ENCODE measurements at places on chromosomes 1 and 21.

GRCh38 chr1:79497193-79497773 is 490.8 kb upstream of the ADGRL4 start:
- DNase-seq, result peak; percentile 56

- no peak for DNase-seq
Measured at GRCh38 chr1:119975006-119975405, 78.7 kb upstream of the ADAM30 start.

- peak; percentile 90 for DNase-seq
Measured at GRCh38 chr1:31760471-31761470, 3.4 kb downstream of the ADGRB2 start.

DNA sequence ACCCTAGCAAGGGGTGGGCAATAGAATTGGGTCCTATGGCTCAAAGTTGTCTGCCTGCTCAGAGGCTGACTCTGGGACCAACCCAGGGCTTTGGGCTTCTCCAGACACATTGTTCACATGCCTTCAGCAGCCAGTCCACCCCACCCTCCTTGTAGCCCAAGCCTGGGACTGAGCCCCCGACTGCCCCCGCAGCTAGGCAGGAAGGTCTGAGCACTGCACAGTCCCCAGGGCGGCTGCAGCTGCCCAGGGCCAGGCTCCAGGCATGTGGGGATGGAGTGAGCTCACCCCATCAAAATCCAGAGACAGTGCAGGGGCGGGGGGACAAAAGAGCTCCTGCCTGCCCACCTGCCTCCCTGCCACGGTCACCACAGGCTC is 35.6 kb downstream of the HSPG2 start:
- no peak for DNase-seq

- DNase-seq, result no peak
Measured at GRCh38 chr1:15212216-15212953, 34.6 kb upstream of the FHAD1 start.

GRCh38 chr1:66617362-66618184 is 83.6 kb downstream of the SGIP1 start:
- DNase-seq, result no peak

DNA sequence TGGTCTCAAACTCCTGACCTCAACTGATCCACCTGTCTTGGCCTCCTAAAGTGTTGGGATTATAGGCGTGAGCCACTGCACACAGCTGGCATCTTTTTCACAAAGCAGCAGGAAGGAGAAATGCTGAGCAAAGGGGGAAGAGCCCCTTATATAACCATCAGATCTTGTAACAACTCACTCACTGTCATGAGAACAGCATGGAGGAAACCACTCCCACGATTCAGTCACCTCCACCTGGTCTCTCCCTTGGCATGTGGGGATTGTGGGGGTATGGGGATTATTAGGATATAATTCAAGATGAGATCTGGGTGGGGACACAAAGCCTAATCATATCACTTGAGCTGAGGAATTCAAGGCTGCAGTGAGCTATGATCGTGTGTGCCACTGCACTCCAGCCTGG is 3.0 kb upstream of the MFSD2A start:
- no peak for DNase-seq

GRCh38 chr1:5427026-5427613 is 565.1 kb downstream of the NPHP4 start:
- no peak for DNase-seq

DNA sequence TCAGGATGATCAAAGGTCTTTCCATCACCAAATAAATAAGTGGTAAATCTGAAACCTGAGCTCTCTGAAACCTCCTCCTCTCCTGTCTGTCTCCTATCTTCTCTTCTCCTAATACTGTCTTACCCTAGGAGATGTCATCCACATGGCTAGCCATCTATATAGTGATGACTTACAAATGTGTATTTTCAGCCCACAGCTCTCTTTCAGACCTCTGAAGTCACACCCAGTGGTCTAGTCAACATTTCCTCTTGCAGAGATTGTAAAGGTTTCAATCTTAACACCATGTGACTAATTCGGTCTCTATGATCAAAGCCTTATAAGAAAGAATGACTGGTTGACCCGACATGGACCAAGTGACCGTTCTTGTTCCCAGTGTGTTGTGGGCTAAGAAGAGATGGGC is 63.1 kb upstream of the DPT start:
- DNase-seq, result no peak

- no peak for DNase-seq
Measured at GRCh38 chr1:28512058-28512611, 6.3 kb downstream of the RCC1 start.

DNA sequence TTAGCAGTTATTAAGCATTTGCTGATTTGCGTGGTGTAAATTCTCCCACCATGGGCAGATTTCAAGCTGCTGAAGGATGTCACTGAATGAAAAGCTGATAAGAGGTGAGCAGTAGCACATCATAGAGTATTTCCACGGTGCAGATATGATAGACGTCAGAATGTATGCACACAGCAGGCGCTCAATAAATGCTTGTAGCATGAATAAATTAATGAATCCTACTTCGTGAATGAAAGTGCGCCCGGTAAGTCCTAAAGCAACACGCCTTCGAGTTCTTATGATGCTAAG is 510 bp upstream of the UBIAD1 start:
- no peak for DNase-seq

- DNase-seq, result no peak
Measured at GRCh38 chr1:204904228-204904810, 33.7 kb downstream of the NFASC start.

- DNase-seq, result no peak
Measured at GRCh38 chr21:41431788-41432548, 5.9 kb downstream of the MX1 start.

DNA sequence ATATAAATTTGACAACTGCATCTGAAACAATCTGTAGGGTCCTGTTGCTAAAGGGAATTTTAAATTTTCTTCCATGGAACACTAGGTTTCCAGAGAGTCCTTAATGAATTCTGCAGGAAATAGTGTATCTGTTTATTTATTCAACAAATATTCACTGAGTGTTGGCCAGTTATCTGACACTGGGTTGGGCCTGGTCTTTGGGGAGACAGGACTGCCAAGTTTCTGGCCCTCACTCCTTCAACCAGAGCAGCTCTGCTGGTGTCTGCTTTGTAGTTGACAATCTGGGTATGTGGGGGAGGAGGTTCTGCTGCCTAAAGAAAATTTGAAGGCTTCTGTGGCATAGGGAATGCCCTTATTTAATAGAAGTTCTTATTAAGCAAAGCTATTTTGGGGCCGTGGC is 26.1 kb upstream of the HUNK start:
- no peak for DNase-seq

DNA sequence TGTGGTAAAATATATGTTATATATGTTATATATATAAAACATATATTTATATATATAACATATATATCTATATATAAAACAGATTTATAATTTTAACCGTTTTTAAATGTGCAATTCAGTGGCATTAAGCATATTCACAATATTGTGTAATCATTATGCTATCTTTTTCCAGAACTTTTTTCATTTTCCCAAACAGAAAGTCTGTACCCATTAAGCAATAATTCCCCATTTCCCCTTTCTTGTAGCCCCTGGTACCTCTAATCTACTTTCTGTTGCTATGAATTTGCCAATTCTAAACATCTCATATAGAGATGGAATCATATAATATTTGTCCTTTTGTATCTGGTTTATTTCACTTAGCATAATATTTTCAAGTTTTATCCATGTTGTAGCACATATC is 10.7 kb upstream of the ARHGEF11 start:
- no peak for DNase-seq

- DNase-seq, result no peak
Measured at GRCh38 chr1:212035835-212036605, 472 bp downstream of the DTL start.

DNA sequence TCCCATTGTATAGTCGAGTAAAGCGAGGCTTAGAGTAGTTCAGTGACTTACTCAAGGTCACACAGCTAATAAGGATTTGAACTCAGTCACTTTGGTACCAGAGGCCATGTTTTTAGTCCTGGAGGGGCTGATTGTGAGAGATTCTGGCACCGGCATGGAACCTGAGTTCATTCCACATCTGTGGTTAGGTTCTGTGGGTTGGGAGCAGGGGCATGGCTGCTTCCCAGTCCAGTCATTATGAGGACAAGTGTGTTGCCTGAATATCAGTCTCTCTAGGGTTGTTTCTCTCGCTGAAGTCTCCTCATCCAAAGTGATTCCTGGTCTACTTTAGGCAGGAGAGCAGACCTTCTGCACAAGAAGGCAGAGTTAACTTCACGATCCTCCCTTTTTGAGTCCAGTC is 90.6 kb downstream of the C1orf94 start:
- peak; percentile 24 for DNase-seq

- DNase-seq, result peak; percentile 82
Measured at GRCh38 chr1:23184212-23184934, 15.7 kb upstream of the LUZP1 start.

Data from activated CD4-positive, alpha-beta T cell treated with anti-CD3 and anti-CD28 coated beads, Interleukin-2, amount 10 ng/mL, durations not matched to agents 24 days and 14 days (primary cell).